ENCODE measurements at places on chromosomes 1 and 21.

GRCh38 chr1:203536980-203537455, 43.1 kb downstream of the OPTC start:
- no peak for DNase-seq

DNA sequence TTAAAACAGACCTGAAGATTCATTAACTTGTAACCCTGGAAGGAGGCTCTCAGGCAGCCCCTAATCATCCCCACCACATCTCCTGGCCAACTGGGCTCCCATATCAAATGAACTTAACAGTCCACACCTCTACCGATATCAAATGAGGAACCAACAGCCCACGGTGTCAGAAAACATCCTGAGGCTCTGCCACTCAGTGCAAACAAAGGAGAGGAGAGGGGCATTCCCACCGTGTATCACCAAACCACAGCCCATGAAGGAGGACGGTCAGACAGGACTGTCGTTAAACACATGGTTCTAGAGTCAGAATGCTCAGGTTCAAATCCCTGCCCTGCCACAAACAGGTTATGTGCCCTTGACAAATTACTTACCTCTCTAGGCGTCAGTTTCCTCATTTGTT, 52.5 kb downstream of the ERI3 start:
- no peak for DNase-seq

DNA sequence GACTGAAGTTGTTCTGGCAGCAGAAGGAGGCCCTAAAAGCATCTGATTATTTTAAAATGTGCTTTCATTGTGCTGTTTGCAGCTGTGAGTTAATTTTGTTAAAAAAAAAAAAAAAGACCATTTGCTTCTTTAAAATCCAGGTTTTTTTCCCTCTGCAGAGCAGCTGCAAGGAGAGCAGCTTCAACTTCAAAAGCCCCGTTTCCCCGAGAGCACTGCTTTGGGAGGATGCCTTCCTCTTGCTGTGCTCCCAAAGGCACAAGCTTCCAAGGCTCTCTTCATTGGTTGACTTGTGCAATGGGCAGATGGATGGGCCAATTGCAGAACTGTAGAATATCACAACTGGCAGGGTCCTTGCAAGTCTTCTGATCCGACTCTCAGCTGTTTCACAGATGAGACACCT, 459.2 kb upstream of the PKN2 start:
- no peak for DNase-seq

- DNase-seq: no peak
Observed at GRCh38 chr21:41164981-41165655, 2.8 kb upstream of the BACE2 start.

GRCh38 chr1:237139732-237140131, 97.7 kb downstream of the RYR2 start:
- DNase-seq: no peak

DNA sequence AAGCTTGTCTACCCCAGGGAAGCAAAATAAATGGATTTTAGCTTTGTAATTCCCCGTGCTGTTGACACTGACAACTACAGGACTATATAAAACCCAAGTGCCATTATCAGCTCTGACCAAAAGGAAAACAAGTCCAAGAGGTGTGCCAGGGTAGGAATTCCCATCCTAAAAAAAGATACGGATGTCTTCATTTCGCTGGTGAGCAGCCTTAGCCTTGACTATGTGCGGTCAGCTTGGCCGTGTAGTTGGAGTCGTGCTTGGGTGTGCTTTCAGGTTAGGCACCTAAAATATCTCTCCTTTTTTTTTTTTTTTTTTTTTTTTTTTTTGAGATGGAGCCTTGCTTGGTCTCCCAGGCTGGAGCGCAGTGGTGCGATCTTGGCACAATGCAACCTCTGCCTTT, 28.9 kb upstream of the ACTN2 start:
- DNase-seq: no peak

DNA sequence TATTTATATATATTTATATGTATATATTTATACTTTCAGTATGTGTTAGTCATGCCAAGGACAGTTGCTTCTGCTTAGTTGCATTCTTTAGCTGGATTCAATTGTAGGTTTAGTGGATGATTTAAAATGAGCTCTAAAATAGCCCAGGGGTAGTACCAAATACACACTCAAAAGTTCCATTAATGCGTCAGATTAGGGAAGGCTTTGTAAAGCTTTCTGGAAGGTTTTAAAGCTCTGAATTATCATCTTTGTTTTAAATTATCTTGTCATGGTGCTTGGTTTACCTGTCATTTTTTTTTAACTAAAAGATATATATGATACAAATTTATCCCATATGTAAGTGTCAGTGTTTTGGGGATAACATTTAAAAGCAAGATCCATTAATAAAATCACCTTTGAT, 242.7 kb upstream of the ADAMTS5 start:
- DNase-seq: no peak

DNA sequence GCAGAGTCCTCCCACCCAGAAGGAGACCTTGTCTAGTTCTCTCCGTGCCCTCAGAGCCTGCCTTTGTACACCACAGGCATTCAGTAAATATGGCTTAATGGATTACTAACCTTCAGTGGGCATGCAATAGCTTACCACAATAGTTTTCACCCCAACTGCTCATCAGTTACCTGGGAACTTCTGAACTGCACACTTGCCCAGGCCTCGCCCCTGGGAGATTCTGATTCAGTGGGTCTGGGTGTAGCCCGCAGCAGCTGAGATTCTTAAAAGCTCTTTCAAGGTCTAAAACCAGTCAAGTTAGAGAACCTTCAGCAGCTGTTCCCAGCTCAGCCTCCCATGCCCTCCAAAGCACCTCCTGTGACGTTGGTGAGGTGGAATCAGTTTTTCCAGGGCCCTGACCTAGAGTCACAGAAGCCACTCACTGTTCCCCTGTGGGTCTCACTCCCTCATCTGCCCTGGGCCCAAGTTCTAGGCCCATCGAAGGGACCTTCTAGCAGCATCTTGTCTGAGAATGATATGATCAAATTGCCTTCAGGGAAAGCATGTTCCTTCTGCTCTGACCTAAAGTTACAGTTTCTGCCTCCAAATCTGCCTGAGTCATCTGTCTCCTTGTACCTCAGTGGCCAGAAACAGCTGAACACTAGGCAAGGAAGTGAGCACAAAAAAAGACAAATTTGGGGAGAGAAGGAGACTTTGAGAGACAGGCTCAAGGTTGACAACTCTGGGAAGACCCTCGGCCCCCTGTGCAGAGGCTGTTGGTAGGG, 10.8 kb downstream of the ASAP3 start:
- DNase-seq: no peak

GRCh38 chr1:201545851-201546492, 7.0 kb downstream of the NAV1 start:
- no peak for DNase-seq

GRCh38 chr1:228006786-228007048, at the start of gene WNT3A:
WNT3A (plus strand) TSS chr1:228006998; CDS start chr1:228007129, 131 bp downstream.
- DNase-seq: no peak

DNA sequence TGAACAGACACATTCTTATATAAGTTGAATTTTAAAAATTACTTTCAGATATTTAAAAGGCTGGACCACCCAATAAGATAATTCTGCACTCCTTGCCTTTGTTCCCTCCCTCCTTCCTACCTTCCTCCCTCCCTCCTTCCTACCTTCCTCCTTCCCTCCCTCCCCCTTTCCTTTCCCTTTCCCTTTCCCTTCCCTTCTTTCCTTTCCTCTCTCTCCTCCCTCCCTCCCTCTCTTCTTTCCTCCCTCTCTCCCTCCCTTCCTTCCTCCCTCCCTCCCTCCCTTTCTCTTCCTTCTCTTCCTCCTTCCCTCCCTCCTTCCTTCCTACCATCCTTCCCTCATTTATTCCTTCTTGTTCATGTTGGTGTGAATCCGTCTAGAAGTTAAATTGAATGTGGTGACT, 93.0 kb downstream of the ATP6V1G3 start:
- DNase-seq: no peak

GRCh38 chr1:162259894-162260455, 116.7 kb downstream of the SPATA46 start:
- no peak for DNase-seq

DNA sequence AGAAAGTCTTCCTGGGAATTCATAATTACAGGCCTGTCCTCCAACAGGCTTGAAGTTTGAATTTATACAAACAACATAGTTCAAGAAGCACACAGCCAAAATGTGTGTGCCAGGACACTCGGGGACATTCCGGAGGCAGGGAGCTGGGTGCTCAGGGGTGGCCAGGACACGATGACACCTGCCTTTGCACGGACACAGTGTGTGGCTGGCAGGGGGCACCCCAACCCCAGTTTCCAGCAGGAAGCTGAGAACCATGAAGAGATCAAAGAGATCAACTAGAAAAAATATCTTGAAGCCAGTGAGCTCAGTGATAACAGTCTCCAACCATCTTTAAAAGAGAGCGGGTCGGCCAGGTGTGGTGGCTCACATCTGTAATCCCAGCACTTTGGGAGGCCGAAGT, 32.5 kb upstream of the TRAPPC10 start:
- DNase-seq: no peak

- peak; percentile 86 for DNase-seq
Observed at GRCh38 chr1:40818264-40818961, 34.8 kb downstream of the KCNQ4 start.

DNA sequence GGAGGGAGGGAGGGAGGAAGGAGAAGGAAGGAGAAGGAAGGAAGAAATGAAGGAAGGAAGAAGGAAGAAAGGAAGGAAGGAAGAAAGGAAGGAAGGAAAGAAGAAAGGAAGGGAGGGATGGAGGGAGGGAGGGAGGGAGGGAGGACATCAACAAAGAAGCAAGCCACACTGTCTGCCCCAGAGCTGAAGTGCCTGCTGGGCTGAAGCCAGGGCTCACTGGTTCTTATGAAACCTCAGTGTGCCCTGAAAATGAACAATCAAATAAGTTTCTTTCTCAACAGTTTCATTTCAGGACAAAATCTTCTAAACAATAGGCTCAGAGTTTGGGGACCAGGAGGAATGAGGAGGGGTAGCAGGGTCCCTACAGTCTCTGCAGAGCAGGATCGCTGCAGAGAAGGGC, 21.1 kb downstream of the ARHGEF19 start:
- no peak for DNase-seq

DNA sequence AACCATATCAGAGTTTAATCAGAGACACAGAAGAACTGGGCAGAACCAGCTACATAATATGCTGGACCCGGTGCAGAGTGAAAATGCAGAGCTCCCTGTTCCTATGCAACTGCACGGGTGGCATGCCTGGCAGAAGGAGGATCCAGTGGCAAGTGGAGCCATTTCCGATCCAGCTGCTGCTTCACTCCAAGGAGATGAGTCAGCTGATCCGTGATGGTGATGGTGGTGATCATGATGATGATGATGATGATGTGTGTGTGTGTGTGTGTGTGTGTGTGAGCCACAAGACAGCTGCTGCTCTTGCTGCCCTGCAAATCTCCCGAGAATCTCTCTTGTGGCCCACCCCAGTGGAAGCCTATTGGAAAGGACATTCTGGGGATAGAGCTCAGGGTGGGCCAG, 133.0 kb downstream of the URB2 start:
- no peak for DNase-seq

GRCh38 chr21:38206646-38207045, 50.1 kb upstream of the KCNJ15 start:
- DNase-seq: no peak

DNA sequence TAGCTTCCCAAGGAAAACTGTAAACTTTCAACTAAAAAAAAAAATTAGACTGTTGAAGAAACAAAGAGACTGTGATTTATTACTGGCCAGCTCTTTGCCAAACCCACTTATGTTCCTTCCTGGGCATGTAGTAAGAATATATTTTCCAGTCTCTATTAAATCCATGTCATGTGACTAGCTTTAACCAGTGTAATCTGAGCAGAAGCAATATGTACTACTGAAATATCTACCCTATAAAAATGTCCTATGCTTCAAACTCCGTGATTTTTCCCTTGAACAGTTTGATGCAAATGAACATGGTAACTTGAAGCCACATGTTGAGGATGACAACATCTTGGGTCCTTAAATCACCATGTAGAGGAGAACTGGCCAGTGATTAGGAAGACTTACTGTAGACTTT, 144.5 kb downstream of the NTMT2 start:
- no peak for DNase-seq

DNA sequence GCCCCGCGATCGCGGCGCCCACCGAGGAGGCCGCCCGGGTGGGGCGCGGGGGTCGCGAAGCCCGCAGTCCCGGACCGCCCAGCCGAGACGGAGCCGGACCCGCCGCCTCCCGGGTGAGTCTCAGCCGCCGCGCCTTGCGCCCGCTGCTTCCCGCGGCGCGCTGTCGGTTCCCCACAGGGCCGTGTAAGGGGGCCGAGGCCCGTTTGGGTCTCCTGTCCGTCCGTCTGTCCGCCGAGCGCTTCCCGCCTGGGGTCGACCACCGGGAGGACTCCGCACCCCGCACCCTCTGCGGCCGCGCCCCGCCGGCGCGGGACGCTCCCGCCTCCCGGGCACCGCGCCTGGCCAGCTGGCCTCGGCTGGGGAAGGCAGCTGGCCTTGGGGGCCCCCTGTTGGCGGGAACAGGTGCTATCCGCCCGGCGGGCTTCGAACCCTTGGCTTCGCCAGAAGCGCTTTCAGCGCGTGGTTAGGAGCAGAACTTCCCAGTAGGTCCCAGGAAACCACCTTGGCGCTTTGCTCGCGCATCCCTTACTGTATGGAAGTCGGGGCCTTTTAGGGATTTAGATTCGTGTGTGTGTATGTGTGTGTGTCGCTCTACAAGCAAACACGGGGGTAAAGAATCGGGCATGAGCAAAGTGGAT, 414 bp downstream of the TMEM51 start:
- DNase-seq: peak; percentile 33

GRCh38 chr1:212293579-212293978, 8.4 kb downstream of the PPP2R5A start:
- no peak for DNase-seq

- no peak for DNase-seq
Observed at GRCh38 chr21:23496729-23497128, 2110.6 kb downstream of the MRPL39 start.

DNA sequence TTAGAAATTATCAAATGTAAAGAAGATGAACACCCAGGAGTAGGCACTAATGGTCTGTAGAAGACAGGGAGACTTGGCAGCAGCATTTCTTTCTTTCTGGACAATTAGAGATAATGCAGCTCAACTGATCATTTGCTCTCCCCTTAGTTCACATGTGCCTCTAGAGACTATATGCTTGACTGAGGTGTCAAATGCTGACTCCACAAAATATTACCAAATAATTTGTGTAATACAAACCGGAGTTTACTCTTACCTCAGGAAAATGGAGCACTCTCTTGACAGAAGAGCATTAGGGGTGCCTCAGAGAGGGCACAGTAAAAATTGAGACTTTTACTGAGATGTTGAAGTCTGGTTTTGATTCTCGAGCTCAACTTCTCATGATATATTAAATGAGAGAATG, 131.8 kb downstream of the ATP6V1G3 start:
- DNase-seq: no peak

DNA sequence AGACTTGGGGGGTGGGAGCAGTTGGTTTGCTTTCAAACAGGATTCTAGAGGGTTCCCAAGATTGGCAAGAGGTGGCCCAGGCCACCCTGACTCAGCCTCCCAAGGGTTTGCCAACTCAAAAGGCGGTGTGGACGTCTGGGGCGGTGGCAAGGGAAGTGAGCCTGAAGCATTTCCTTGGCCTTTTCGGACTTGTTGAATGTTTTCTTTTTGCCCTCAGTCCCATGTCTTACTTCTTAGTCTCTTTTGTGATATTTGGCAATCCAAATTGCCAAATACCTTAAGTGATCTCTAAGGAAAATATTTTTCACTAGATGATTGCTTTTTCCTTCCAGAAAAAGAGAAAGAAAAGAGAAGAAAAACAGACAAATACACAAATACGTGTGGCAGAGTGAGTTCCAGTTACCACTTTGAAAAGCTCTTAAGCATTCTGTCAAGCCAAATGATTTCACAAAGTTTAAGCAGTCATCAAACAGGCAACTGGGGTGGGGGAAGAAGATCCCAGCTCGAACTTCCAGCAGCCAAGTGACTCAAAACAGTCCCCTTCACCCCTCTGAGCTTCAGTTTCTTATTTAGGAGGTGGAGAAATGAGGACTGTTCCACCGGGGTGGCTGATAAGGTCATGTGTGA, 374.6 kb upstream of the USP24 start:
- DNase-seq: no peak
